ENCODE measurements at places on chromosomes 7 and 10.

- DNase-seq = no peak
These were observed at the start of gene AKR1C3 for GRCh38 chr10:5094265-5095205. AKR1C3 (plus strand) TSS chr10:5094414; CDS start chr10:5094445, 31 bp downstream.

- no peak for DNase-seq
These were observed 51.2 kb downstream of the GTF2I start for GRCh38 chr7:74708569-74709275.

GRCh38 chr7:39355664-39356063, 210.5 kb upstream of the YAE1 start:
- no peak for DNase-seq

DNA sequence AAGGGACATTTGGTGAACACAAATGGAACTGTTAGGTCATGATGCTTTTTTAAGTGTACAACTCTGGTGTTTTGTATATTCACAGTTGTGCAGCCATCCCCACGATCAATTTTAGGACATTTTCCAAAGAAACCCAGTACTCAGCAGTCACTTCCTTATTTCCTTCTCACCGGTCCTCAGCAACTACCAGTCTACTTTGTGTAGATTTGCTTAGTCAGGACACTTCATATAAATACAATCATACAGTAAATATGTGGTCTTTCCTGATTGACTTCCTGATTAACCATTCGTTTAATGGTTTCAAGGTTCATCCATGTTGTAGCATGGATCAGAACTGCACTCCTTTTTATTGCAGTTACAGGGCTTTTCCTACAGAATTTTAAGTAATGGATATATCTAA, 14.4 kb downstream of the SGPL1 start:
- DNase-seq = no peak

DNA sequence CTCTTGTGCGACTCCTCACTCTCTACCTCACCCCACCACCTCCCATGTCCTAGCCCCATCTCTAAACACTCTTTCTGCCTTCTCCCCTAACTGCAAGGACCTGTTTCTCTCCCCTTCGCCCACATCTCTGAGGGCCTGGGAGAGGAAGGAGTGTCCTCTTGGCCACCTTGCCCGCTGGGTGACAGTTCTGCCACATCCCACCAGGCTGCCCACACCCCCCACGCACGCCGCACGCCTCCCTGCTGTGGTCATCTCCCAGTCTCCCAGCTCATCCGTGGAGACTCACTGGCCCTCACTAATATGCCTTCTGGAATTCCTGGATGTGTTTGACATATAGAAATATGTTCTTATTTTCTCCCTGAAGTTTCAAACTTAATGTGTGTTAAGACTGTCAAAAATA, 48.5 kb downstream of the GRB10 start:
- no peak for DNase-seq

DNA sequence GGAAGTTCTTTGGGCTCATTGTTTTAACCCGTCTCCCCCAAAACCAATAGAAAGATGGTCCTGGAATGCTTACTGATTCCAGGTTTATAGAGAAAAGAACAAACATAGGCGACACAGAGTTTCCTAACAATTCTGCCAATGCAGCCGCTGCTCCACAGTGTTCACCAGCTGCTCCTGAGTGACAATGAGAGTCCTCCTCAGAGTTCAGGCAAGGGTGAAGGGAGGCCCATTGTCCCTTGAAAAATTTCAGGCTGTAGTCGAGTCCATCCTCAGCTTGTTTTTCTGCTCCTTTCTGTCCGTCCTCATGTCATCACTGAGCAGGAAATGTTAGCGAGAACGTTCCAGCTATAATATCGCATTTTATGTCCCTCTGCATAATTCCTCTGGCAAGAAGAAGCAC, 537.6 kb downstream of the TCERG1L start:
- no peak for DNase-seq

DNA sequence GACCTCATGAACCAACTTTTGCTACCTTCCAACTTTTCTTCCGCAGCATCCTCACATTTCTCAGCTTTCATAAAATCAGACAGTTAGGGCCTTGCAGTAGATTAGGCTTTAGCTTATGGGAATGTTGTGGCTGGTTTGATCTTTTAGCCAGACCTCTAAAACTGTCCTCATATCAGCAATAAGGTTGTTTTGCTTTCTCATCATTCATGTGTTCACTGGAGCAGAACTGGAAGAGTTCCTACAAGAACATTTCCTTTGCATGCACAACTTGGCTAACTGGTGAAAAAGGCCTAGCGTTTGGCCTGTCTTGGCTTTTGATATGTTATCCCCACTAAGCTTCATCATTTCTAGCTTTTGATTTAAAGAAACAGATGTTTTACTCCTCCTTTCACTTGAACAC, 130.0 kb upstream of the LRRTM3 start:
- no peak for DNase-seq

DNA sequence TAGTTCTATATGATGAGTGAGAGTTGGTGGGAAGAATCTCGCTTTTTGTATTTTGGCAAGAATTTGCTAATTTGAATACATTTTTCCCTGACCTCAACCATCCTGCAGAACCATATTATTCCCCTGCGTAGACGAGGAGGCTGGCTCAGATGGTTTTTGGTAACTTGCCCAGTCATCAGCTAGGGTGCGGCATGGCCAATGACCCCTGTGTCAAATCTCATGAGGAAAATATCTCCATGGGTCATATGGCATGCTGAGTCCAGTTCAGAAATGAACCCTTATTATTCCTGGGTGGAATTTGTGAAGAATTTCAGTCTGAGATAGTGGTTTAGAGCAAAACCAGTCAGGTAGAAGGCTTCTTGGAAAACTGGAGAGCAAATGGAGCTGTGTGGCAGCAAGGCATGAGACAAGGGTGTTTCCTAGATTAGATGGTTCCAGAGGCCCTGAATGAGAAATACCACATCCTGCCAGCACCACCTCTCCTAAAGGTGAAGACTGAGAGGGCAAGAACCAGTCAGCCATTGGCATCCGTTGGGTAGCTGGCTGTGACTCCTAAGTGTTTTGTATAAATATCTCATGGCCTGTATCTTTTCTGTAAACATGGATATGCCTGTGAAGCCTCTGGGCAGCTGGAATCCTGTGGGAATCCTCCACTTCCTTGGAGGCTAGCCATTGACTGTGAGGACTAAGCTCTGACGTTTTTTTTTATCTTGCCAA, 5.8 kb upstream of the UPP1 start:
- peak; percentile 37 for DNase-seq
